ENCODE measurements at places on chromosomes 1 and 21.

GRCh38 chr1:242318140-242318539 is 206.4 kb downstream of the PLD5 start:
- no peak for DNase-seq

GRCh38 chr1:82632155-82632554 is 831.4 kb downstream of the ADGRL2 start:
- DNase-seq = no peak

DNA sequence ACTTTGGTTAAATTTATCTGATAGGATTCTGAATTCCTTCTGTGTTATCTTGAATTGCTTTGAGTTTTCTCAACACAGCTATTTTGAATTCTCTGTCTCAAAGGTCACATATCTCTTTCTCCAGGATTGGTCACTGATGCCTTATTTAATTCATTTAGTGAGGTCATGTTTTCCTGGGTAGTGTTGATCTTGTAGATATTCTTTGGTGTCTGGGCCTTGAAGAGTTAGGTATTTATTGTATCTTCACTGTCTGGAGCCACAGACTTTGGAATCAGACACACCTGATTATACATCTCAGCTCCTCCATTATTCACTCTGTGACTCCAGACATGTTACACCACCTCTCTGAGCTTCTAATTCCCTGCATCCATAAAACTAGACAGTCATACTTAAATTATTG is 34.2 kb upstream of the ETS2 start:
- no peak for DNase-seq

- no peak for DNase-seq
These were observed 17.8 kb upstream of the PGM1 start for GRCh38 chr1:63575340-63575826.

- DNase-seq = no peak
These were observed 60.9 kb downstream of the SIPA1L2 start for GRCh38 chr1:232568906-232569553.

GRCh38 chr21:38984982-38985567 is 179.3 kb downstream of the ETS2 start:
- DNase-seq = no peak

DNA sequence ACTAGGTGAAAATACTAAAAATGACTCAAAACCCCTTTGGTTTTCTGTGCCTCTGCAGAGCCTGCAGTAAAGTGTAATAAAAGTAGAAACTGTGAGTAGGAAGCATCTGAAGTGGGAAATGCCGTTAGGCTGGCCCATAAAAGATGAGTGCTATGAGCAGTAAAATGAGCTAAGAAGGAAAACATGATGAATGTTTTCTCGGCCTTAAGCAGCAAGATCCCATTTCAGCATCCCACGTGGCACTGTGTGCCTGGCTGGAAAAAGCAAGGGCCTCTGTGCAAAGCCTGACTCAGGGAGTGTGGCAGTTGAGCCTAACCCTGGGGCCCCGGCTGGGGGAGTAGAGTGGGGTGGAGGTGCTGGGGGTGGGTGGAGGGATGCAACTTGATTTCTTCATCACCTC is 109.5 kb downstream of the TBX15 start:
- no peak for DNase-seq

DNA sequence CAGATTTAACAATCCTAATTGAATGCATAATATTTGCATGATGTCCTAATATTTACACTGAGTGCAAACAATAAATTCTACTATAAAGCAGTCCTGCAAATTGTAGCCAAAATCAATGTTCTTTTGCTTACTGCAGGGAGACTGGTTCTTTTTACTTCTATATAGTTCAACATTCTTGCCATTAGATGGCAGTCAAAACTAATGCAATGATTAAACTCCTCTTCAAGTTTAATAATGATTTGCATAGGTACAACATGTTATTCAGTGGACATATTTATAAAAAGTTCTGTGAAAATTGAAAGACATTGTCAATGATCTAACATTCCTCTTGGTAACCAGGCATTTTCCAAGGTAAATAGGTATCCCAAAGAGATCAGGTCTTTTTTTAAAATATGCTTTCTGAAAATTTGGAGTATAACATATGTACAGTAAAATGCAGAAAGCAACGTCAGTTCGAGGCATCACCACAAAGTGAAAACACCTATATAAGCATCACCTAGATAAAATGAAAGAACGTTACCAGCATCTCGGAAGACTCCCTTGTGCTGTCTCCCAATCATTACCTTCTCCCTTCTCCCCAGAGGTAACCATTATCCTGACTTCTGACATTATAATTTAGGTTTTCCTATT is 9.8 kb upstream of the FNBP1L start:
- DNase-seq = peak; percentile 69

DNA sequence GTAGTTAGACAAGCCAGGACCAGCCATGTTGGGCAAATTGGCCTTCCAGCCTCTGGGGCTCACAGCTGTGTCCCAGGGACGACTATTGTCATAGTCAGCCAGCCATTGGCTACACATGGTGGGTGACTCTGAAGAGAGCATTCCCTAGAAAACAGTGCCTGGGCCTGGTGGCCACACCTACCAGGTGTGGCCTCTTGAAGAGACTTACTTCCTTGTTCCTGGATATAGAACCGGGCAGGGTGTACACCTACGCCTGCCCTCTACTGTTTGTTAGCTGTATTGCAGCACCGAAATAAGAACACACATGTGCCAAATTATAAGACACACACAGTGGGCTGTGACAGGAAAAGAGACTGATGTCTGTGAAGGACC is 134.6 kb upstream of the ARHGEF16 start:
- peak; percentile 66 for DNase-seq

GRCh38 chr1:78755986-78756385 is 106.4 kb downstream of the IFI44 start:
- no peak for DNase-seq

- no peak for DNase-seq
These were observed 3.3 kb downstream of the DPH5 start for GRCh38 chr1:101022294-101022693.

DNA sequence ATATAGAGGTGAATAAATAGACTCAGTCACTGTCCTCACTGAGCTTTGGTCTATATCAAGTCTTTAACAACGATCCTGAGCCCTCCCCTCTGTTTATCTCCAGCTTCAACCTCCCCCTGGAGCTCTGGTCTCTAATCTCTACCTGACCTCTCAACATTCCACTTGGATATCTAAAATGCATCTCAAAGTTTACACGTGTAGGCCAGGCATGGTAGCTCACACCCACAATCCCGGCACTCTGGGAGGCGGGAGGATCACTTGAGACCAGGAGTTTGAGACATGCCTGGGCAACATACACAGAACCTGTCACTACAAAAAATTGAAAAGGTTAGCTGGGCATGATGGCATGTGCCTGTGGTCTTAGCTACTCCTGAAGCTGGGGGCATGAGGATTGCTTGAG is 53.4 kb downstream of the GADD45A start:
- no peak for DNase-seq

DNA sequence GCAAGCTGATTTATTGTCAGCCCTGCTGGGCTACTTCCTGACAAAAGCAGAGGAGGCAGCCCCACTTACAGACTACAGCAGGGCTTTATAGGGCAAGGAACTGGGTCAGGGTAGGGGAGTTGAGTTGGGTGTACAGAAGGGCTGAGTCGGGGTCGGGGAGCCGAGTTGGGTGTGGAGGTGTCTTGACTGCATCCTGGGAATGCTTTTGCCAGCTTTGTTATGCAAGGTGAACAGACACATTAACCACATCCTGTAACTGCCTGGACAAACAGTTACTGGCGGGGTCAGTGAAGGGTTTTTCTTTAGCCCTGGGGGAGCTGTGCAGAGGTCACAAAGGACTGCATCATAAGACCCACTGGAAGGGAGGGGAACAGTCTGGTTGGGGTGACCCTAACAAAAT is 39.1 kb upstream of the GBP5 start:
- no peak for DNase-seq

GRCh38 chr1:7704214-7705047 is 66.7 kb upstream of the VAMP3 start:
- DNase-seq = peak; percentile 62

- DNase-seq = no peak
These were observed at the start of gene SAMD11 for GRCh38 chr1:923131-923990. SAMD11 (plus strand) TSS chr1:923923; CDS start chr1:924432, 509 bp downstream.

- no peak for DNase-seq
These were observed 1.2 kb downstream of the ITPKB start for GRCh38 chr1:226737819-226738420.

DNA sequence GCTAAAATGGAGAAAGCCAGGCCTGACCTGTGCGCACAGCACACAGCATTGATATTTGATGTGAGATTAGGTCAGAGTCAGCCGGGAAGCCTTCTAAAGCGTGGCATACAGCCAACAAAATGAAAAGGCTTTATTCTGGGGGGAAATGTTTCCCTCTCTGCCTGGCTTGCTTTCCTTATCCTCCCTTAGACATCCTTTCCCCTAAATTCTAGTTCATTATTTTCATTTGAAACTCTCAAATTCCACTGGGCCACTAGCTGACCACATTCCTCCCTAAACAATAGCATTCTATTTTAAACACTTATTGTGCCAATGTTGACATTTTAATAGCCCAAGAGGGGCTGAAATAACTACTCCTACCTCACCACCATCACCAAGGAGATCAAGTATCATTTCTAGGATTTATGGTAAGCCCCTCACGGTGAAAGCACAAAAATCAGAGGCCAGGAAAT is 49.4 kb downstream of the LEPR start:
- DNase-seq = no peak

Data from LNCaP clone FGC (cell line).